ENCODE measurements at places on chromosomes 6 and 20.

DNA sequence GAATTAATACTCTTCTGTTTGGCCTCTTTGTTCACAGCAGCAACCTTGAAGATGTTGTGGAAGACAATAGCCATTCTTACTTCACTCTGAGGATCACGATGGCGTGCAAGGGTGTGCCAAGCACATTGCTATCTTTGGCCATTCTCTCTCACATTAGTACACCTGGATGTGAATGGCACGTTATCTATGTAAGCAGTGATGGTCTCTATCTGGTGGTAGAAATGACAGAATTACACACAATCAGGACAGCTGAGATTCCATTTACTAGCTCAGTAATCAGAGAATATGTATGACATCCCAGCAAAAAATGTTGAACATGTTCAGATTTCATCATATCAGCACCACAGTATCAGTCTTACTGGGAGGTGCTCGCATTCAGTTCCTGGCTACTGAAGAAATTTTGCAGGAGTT lies 116.2 kb downstream of the LCA5 start:
- DNase-seq: no peak

DNA sequence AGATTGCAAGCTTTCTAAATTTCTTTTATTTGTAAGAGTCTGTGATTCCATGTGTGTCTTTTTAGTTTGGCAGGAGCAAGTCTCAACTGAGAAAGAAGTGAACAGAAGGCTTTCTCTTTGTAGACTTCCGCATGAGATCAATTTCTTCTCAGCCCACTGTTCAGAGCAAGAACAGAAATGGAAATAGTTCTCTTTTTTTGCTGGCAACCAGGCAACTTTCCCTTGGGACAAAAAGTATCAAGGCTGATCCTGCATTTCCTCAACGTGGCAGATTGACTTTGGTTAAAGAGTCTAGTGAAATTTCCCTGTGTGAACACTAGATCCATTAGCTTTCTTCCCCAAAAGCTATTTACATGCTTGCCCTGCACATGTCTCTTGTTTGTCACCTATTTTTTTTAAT lies 46.8 kb upstream of the JAG1 start:
- DNase-seq: no peak

DNA sequence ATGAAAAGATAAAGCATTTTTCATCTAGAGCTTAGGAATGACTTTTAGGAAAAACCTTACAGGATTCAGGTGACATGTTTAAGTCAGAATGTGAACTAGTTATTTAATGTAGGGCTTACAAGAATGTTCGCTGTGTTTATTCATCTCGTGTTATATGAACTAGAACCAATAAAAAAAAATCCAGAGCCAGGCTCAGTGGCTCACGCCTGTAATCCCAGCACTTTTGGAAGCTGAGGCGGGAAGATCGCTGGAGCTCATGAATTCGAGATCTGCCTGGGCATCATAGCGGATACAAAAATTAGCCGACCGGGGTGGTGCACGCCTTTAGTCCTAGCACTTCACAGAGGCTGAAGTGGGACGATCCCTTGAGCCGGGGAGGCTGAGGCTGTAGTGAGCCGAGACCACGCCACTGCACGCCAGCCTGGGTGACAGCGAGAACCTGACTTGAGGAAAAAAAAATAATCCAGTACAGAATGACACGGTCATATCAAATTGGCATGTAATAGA lies 46.3 kb downstream of the OR2B2 start:
- DNase-seq: no peak

- DNase-seq: no peak
Measured at GRCh38 chr6:42148058-42148457, 5.6 kb upstream of the C6orf132 start.

- no peak for DNase-seq
Measured at GRCh38 chr6:7341989-7342742, 29.2 kb upstream of the SSR1 start.

DNA sequence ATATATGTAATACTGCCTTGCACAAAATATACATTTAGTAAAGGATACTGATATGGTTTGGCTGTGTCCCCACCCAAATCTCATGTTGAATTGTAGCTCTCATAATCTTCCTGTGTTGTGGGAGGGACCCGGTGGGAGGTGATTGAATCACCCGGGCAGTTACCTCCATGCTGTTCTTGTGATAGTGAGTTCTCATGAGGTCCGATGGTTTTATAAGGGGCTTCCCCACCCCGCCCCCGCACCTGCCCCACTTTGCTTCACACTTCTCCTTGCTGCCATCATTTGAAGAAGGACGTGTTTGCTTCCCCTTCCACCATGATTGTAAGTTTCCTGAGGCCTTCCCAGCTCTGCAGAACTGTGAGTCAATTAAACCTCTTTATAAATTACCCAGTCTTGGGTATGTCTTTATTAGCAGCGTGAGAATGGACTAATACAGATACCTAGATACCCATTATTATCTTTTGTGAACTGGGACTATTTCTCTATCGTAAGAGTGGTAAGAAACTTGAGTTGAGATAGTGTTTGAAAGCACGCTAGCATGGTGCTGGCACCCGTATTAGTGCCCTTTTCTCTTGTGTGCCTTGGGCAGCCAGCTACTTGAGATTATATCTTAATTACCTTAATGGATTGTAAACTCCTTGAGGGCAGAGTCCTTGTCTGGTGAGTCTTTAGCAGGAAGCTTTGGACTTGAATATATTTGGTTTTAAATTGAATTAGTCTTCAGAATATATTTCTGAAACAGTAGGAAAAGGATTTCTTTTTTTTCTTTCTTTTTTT lies 25.6 kb downstream of the TOP1 start:
- DNase-seq: no peak

DNA sequence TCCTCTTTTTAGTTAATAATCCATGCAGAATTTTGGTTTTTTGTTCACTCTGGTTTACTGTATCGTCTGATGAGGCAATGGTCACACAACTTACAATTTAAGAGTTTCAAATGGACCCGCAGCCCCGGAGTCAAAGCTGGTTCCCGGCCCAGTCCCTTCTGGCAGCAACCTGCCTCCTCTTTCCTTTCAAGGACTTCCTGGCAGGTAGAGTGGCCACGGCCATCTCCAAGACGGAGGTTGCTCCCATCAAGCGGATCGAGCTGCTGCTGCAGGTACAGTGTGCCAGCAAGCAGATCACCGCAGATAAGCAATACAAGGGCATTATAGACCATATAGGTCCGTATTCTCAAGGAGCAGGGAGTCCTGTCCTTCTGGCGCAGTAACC lies 218.2 kb downstream of the GJA1 start:
- no peak for DNase-seq

- DNase-seq: no peak
Measured at GRCh38 chr6:50974319-50974718, 155.6 kb downstream of the TFAP2B start.

DNA sequence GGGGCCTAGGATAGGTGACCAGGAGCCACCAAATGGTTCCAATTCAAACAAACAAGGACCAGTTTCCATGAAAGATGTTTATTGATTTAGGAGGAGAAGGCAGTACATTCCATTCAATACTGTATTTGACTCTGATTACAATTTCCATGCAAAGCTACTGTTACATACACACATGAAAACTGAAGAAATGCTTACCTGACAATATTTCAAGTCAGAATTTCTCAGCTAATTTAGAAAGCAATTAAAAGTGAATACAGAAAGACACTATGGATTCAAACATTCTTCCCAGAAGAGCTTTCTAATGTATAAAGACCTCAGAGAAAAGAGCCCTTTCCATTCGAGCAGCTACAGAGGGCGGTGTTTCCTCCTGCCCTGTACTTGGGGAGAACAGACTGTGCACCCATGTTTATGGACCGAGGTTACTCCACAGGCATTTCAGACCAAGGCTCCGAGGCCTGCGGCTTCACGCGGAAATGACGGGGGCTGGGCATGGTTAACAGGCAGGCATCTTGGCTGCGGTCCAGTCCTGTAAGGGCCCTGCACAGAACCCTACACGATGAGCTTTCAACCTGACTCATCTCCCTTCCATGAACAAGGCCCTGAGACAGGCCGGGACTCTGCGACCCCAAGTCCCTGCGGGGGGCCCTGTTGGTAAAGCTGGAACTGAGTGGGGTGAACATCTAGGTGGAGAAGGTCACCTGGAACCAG lies 25.7 kb upstream of the TCFL5 start:
- no peak for DNase-seq

DNA sequence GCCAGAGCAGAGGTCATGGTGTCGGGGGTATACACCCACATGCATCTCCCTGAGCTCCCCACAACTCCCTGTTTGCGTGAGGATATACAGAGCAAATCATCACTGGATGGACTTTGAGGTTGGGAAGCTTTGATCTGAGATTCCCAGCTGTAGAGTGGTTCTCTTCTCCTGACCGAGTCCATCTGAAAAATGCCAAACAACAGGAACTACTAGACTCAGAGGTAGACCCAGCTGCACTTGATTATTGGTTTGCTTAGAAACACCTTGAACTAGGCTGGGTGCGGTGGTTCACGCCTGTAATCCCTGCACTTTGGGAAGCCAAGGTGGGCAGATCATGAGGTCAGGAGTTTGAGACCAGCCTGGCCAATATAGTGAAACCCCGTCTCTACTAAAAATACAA lies 125.0 kb downstream of the UNC5CL start:
- DNase-seq: no peak

DNA sequence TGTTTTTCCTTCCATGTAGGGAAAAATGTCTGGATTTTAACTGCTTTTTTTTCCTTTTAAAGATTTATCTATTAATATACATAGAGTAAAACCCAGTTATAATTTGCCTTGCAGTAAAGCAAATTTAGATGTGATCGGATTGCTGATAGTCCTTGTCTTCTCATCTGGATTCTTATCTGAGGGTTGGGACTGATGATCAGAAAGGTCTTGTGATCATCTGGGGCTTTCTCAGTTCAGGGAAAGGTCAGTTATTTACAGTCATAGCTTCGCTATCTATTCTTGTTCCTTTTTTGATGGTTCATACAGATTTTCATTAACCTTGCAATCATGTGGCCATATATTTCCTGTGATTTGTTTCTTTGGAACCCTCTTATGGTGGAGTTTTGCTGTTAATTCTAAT lies 63.8 kb upstream of the CLDN20 start:
- no peak for DNase-seq

DNA sequence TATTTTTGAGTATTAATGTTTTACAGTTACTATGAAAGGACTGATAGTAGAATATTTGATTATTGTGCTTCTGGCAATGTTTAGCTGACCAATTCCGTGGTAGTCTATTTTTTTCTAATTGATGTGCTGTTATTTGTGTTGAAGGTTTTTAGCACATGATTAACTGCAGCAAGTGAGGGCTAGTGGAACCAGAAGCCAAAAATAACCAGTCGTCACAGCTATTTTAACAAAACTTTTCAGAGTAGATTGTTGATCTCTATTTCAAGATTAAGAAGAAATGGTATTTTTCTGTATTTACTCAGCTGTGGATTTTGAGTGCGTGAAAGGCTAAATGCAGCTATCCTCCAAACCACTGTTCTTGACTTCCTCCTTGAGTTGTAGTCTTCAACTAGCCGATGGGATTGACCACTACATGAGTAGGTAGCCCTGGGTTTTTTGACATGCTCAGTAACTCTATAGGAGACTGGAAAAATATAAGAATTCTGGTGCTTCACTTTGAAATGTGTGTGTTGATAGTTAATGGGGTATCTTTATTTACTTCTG lies 258.0 kb downstream of the ZFAND3 start:
- no peak for DNase-seq

DNA sequence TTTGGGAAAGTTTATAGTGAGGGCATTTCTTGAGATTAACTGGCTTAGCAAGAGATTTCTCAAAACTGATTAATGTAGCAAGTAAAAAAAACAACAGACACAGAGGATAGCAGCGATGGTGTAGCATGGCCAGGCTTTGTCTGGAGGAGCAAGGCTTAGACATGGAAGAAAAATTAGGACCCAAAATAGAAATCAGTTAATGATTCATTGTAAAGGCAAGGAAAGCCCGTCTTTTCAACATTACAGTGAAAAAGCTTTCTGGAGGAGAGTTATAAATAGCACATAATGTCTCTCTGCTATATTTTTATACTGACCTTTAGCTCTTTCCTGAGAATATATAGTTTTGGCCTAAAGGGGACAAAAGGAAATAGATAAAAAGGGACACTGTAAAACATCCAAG lies 45.1 kb downstream of the FNDC1 start:
- no peak for DNase-seq

DNA sequence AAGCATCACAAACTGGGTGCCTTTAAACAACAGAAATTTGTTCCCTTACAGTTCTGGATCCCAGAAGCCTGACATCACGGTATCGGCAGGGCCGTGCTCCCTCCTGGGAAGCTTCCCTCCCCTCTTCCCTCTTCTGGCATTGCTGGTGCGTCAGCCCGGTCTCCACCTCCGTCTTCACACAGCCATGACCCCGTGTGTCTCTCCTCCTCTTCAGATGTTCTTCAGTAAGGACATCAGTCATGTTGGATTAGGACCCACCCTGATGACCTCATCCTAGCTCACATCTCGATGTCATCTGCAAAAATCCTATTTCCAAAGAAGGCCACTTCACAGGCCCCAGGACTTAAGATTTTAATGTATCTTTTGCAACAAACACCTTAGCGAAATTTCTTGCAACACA lies 38.4 kb upstream of the TBXT start:
- no peak for DNase-seq
